ENCODE measurements at places on chromosomes 5 and 9. TPM values are rescaled to one million over a fixed set of nuclear protein-coding genes. Genes with fewer than 3 reads are reported as not detected.

The SLC4A9 gene
- not detected for total RNA-seq

The PCDHGC5 gene
- total RNA-seq = 5.3 TPM

The IFNA13 gene
- not detected for total RNA-seq

The FIBCD1 gene
- 5.3 TPM for total RNA-seq

The PRR16 gene
- total RNA-seq = 30.4 TPM

The F2R gene
- 38.7 TPM for total RNA-seq

The GRXCR2 gene
- not detected for total RNA-seq

The PNPLA7 gene
- total RNA-seq = 2.7 TPM

The NIPAL4 gene
- not detected for total RNA-seq

The RGS7BP gene
- total RNA-seq = under 0.01 TPM

The RXFP3 gene
- total RNA-seq = not detected

The SLC1A3 gene
- total RNA-seq = 76.9 TPM

The C5orf52 gene
- not detected for total RNA-seq

The FOXD4L5 gene
- under 0.01 TPM for total RNA-seq

The FBN2 gene
- 33.0 TPM for total RNA-seq

The SPINK7 gene
- total RNA-seq = not detected

The PCDHA9 gene
- 0.29 TPM for total RNA-seq

The SDHA gene
- 83.6 TPM for total RNA-seq

Measured in osteoblast (primary cell).